ENCODE measurements at places on chromosomes 5 and 9.
A peak's percentile ranks its signal among the peaks of the same experiment; 100 is the strongest.

DNA sequence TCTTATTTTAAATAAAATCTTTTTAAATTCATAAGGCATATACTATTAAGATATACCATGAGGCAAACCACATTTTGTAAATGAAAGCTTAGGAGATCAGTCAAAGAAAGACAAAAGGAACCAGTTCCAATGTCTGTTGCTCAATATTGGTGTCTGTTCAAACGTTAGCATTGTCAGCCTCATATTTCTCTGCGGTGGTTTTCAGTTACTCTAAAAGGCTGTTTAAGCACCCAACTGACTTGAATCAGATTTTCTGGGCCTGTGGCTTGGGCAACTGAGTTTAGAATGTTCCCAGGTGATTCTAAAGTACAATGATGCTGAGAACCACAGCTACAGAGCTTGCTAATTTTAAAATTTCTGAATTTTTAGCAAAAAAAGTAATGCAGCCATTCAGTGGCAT lies 166.3 kb upstream of the KIF2A start:
- no peak for DNase-seq

- no peak for DNase-seq
Observed at GRCh38 chr9:77707383-77708063, 59.4 kb upstream of the GNA14 start.

DNA sequence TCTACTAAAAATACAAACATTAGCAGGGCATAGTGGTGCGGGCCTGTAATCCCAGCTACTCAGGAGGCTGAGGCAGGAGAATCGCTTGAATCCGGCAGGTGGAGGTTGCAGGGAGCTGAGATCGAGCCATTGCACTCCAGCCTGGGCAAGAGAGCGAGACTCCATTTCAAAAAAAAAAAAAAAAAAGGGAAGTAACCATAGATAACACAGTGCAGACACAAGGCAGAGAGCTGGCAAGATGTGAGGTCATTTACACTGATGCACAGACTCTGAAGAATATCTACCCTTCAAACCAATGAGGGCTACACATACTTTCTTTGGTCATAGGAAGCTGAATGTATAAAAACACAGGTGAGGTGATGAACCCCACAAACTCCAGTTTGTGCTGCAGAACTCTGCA lies 131.9 kb downstream of the DCP2 start:
- DNase-seq, result peak; percentile 54

DNA sequence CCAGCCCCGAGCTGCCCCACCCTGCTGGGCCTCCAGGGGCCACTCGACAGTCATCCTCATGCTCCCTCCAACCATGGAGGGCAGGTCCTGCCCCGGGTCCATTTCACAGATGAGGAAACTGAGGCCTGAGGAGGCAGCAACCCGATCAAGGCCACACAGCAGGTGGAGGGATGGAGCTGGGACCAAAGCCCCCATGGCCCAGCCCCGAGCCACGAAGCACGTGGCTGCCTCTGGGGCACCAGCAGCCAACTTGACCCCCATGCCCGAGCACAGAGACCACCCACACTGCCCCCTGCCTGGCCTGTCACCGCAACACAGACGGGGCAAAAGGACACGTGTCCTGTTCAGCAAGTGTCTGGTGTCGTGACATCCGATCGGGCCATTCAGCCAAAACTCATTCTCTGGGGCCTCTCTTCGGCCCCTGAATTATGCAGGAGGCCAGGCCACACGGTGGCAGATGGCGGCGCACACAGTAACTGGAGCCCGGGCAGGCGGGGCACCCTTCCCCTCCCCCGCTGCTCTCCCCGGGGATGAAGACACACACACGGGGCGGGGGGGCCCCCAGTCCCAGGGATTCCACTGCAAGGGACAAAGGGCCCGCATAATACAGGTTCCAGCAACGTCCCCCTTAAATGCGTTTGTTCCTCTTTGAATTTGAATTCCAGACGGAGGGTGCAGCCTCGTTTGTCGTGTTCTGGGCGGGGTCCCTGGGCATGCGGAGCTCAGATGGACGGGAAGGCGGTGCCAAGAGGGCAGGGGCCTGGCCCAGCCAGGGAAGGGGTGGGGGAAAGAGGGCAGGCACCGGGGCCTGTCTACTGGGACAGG lies 29.4 kb upstream of the TMEM250 start:
- no peak for DNase-seq

- no peak for DNase-seq
Observed at GRCh38 chr9:131720330-131720729, 19.5 kb downstream of the RAPGEF1 start.

GRCh38 chr5:143019614-143020515 lies 249.7 kb downstream of the ARHGAP26 start:
- DNase-seq, result no peak

Data from hematopoietic multipotent progenitor cell treated with erythropoietin and hydrocortisone succinate and interleukin-3 and kit ligand, for 4 days (in vitro differentiated cells).